ENCODE measurements at places on chromosomes 3 and 15.

DNA sequence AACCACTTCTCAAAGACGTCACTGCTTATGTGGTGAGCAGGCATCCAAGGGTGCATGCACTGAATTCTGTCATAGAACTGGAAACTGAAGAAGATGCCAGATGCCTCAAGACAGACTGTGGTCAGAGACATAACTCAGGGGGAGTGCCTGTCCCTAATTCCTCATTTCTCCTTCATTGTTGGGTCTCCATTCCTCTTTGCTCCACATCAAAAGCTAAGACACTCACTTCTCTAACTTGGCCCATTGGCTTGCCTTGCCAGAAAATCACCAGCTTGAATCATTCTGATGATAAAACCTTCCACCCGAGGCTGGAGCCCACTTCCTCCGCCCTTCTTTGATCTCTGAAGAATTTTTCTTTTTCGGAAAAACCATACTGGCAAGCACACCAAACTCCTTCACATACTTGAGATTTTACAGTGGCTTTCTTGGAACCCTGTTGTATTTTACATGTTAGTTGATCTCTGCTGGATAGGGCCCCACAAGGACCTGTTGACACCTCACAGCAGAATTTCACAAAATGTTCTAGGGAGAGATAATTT is 69.9 kb downstream of the COL8A1 start:
- no peak for DNase-seq

- no peak for DNase-seq
Measured at GRCh38 chr15:92449476-92449875, 55.8 kb downstream of the ST8SIA2 start.

DNA sequence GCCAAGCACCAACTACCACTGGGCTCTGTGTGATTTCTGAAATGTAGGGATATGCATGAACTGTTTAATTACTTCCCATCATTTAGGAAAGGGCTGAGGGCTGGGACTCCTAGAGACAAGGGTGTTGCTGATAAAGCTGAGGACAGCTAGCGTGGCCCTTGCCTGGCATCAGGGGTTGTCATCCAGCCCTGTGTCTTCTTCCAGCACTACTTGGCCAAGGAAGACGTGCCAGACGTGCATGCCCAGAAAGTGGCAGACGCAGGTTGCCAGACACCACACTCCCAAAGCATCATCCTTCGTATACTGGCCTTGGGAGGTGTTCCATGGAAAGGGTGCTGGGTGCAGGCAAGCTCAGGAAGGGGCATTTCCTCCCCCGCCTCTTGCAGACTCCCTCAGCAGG is 64.8 kb downstream of the LRIG1 start:
- no peak for DNase-seq

GRCh38 chr15:80468796-80469195 is 64.6 kb downstream of the ARNT2 start:
- no peak for DNase-seq

DNA sequence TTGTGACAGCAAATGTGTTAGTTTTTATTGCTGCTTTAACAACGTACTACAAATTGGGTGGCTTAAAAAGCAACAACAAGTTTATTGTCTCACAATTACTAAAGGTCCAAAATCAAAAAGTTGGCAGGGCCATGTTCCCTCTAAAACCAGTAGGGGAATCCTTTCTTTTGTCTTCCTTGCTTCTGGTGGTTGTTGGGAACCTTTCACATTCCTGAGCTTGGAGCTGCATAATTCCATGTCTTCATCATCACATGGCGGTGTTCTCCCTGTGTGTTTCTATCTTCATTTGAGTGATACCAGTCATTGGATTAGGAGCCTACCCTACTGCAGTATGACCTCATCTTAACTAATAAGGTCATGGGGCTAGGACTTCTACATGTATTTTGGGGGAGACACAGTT is 7.4 kb downstream of the SPRED1 start:
- DNase-seq, result no peak

GRCh38 chr15:74841891-74842373 is 1.0 kb downstream of the ULK3 start:
- DNase-seq, result no peak

GRCh38 chr3:195616681-195617080 is 32.9 kb upstream of the APOD start:
- DNase-seq, result no peak

- DNase-seq, result no peak
Measured at GRCh38 chr3:120298996-120299395, 14.0 kb upstream of the GPR156 start.

- DNase-seq, result no peak
Measured at GRCh38 chr3:101042996-101043686, 49.9 kb upstream of the ABI3BP start.

DNA sequence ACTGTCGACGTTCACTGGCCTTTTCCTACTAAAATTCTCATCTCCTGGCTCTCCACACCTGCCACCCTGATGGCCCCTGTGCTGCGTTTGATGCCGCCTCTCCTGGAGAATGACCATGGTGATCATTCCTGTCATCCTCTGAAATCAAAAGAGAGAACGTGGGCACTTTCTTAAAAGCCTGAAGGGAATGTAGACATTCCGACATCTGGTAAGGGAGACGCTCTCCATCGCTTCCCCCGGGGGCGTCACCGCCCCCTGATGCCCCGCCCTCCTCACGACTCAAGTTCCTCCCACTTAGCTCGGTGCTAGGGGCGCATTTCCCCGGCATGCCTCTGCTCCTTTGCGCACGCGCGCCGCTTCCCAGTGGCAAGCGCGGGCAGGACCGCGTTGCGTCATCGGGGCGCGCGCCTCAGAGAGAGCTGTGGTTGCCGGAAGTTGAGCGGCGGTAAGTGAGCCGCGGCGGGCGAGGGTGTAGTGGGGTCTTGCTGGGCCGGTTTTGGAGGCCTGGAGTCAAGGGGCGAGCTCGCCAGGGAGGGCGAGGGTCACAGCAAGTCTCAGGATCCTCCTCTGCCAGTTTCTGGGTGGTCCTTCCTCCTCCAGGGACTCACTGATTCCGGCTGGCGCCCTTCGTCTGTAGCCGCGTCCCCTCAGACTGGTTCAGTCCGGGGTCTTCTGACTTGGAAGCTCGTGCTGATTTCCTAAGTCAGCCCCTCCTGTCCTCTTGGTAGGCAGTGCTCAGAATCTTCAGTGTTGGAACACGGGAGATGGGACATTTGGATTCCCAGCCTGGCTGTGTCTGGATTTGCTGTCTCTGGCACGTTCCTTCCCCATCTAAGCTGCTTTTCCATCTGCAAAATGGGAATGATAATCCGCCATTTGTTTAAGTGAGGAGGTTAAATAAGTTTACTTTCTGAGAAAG is at the start of gene ATG7:
ATG7 (plus strand) TSS at position 412 of the 919 bp plus-strand sequence. CDS start 26,299 bp downstream, outside the sequence.
- DNase-seq, result peak; percentile 96

DNA sequence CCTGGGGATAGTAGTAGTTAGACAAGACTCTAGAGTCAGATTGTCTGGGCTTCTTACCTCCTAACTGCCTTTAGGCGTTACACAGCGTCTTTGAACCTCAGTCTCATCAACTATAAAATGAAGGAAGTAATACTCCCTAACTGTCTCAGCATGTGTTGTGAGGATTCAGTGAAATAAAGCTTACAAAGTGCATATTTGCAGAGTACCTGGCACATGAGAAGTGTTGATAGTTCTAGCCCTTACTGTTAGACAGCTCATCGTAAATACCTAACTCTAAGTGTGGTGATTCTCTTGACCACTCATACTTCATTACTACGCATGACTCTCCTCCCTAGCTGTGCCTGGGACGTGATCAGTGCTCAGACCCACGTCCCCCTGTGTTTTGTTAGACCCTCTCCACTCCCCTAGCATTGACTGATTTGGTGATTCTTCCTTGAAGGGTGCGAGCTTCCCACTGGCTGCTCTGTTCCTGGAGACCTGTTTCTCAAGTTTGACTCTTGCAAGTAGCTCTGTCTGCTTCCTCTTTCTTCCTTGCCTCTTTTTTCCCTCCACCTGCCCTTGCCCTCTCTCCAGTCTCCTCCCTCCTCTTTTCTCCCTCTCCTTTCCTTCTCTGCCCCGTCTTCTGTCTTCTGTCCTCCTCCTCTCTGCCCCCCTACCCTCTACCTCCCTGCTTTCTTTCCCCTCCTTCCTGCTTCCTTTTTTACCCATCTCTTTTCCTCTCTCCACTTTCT is 124.2 kb downstream of the SLC25A26 start:
- no peak for DNase-seq

DNA sequence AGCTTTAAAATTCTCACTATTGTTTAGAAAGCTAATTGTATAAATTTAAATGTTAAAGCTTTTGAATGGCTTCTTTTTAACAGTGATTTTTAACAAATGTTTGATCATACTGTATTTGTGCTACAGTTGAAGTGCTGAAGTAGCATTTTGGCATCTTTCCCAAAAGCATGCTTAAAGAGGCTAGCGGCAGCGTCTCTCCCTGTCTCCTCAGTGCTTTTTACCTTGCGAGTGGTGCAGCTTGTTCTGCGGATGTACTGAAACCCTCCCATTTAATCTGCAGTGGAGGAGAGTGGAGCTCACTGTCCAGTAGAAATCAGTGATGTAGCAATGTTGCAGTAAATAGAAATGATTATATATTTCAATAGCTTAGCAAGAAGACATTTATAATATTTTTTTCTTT is 43.7 kb downstream of the LRRC49 start:
- no peak for DNase-seq

DNA sequence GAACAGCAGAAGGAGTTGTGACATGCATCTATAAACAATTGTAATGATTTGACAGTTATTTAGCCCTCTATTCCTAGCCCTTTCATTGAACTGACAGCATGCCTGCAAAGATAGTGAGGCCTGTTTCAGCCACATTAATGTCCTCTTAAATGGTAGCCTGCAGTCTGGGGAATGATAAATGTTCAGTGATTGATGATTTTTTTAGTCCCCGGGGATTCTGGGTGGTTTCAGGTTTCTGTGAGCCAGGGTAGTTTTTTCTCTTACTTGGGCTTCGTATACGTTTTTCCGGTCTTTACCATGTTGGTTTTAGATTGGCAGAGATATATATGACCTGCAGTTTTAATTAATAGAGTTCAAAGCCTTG is 172.0 kb downstream of the TCF12 start:
- DNase-seq, result no peak

DNA sequence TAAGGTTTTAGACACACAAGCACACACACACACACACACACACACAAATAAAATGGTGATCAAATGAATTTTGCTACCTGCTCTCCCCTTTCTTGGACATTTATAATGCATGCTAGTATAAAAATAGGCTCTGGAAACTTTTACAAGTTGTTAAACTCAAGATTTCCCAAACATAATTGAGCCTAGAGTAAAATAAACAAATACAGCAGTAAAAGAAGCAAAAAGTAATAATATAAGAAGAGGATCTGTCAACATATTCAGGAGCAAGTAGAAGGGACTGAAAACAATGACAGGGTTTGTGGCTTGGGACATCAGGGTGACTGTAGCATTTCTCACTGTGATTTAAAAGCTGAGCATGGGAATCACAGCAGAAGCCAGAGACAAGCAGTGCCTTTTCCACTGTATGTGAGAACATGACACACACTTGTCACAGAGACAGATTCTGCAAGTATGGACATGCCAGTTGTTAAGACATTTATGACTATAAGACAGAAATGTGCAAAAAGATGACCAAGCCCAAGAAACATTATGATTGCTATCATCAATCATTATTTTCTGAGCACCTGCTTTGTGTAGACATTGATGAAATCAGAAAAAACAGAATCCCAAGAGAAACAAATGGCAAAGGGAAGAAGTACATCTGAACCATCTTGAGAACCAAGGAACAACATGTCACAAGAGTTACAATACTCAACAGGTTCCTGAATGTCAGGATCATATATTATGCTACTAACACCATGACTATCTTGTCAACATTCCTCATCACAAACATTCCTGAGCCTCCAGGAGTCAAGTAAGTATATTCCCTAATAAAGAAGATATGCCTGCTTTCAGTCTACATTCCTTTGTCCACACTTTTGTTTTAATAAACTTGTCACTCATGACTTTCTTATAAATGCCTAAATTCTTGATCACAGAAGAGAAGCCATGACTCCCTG is 7.1 kb downstream of the THRB start:
- no peak for DNase-seq

DNA sequence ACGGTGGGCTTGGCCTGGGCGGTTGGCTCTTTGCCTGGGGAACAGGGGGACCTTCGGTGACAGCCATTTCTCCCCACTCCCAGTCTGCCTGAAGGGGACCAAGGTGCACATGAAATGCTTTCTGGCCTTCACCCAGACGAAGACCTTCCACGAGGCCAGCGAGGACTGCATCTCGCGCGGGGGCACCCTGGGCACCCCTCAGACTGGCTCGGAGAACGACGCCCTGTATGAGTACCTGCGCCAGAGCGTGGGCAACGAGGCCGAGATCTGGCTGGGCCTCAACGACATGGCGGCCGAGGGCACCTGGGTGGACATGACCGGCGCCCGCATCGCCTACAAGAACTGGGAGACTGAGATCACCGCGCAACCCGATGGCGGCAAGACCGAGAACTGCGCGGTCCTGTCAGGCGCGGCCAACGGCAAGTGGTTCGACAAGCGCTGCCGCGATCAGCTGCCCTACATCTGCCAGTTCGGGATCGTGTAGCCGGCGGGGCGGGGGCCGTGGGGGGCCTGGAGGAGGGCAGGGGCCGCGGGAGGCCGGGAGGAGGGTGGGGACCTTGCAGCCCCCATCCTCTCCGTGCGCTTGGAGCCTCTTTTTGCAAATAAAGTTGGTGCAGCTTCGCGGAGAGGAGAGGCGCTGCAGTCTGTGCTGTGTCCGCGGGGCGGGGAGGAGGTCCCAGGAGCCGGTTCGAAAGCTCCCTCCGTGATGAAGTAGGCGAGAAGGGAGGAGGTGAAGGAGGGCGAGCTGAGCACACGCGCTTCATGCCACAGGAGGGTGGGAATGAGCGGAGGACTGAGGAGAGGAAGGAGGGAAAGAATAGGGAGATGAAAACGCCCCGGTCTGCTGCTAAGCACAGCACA is 9.6 kb downstream of the CLEC3B start:
- DNase-seq, result no peak

GRCh38 chr15:74928771-74929198 is 9.1 kb downstream of the COX5A start:
- no peak for DNase-seq

GRCh38 chr15:89822026-89822425 is 7.4 kb upstream of the ANPEP start:
- no peak for DNase-seq

- no peak for DNase-seq
Measured at GRCh38 chr15:36894075-36894474, 206.3 kb downstream of the MEIS2 start.

GRCh38 chr3:181974198-181974597 is 262.5 kb downstream of the SOX2 start:
- no peak for DNase-seq

DNA sequence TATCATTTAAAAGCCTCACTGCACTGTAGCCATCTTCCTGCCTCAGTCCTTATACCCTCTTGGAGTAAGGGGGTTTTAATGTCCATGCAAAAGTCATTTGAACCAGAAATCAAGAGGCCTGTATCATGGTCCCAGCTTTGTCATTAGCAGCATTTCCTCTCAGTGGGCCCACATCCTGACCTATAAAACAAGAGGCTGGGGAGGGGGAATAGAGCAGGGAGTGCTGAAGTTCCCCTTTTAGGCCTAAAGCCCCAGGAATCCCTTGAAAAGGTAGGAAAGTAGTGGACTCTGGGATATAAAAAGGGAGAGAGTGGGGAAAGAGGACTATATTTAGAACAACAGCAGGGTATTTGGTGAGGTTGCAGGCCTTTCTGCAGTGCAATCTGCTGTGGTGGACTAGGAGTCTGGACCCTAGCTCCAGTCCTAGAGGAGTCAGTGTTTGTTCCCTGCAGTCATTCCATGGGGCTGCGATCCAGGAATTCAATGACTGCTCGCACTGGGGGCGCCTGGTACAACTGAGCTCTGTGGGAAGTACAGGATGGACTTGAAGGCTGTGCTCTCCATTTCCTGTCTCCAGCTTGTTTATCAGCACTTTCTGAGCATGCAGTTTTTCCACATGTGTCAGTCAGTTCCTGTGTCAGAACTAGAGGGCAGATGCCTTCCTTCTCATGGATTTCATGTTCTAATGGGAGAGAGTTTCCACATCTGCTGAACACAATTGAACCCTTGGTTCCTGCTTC is 46.8 kb downstream of the PDHB start:
- DNase-seq, result peak; percentile 97

Data from globus pallidus (tissue), 1 donor.